Right renal cortex interstitium (tissue), 3 donors: ENCODE measurements at places on chromosomes 7 and 10.

DNA sequence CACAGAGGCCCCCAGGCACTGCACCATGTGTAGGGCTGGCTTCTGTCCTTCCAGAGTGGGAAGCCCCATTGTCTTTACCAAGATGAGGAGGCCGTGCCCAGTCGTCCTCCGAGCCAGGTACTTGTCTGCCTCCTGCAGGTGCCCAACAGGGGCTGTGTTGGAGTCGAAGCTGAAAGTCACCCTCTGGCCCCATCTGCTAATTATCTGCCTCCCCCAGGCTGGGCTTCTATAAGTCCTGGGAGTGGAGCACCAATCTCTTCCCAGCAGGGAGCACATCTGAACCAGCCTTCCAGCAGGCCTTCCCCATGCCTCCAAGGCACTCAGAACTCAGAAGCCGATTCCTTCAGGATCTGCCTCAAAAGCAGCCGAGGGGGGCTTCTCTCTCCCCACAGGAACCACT, 11.6 kb upstream of the CHST15 start:
- no peak for DNase-seq

DNA sequence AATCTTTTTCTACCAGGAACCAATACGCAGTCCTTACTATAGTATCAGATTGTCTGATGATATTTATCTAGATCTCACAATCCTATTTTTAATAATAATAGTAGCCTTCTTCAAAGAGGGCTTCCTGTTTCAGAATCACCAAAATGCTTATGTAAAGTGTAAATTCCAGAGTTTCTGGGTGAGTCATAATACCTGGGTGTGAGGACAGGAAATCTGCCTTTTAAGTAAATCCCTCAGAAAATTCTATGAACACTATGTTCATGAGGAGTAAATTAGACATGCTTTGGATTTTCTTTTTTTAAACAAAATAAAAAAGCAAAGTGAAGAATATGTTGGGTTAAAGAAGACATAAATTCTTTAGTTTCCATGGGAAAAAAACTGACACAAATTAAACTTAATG, 20.5 kb downstream of the DKK1 start:
- no peak for DNase-seq

DNA sequence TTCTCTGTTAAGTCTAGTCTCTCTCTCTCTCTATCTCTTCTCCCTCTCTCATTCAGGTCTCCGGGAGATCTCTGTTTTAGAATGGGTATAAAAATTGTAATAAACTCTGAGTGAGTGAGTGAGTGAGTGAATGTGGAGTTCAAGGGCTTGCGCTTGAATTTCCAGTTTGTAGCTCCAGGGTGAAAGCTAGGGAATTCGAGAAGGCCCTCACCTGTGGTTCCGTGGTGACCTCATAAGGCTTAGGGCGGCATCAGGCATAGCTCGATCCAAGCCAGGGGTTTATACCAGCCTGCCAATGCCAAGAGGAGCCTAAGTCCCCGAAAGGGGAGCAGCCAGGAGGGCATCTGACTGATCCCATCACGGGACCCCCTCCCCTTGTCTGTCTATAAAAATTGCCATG, 456 bp downstream of the AKR1B15 start:
- no peak for DNase-seq

- no peak for DNase-seq
Observed at GRCh38 chr7:81370822-81371221, 399.0 kb downstream of the HGF start.

- DNase-seq, result no peak
Observed at GRCh38 chr7:11831736-11832495, at the start of gene THSD7A. THSD7A (minus strand) TSS chr7:11832198; CDS start chr7:11831946, 252 bp downstream.

- peak; percentile 39 for DNase-seq
Observed at GRCh38 chr7:108347616-108348015, 108.6 kb downstream of the NRCAM start.

GRCh38 chr7:123823898-123824753, 20.8 kb upstream of the HYAL4 start:
- no peak for DNase-seq

DNA sequence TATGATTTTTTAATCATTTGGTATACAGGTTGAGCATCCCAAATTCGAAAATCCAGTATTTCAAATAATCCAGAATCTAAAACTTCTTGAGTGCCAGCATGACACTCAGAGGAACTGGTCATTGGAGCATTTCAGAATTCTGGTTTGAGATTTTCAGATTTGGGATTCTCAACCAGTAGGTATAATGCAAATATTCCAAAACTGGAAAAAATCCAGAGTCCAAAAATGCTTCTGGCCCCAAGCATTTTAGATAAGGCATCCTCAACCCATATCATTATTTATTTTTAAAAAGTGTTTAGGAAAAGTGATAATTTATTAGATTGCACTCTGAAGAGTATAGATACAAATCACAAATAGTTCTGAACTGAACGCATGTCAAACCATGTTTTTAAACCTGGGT, 120.7 kb downstream of the VPS50 start:
- DNase-seq, result no peak

- no peak for DNase-seq
Observed at GRCh38 chr10:99370993-99371392, 41.8 kb downstream of the CNNM1 start.
